Effector memory CD8-positive, alpha-beta T cell (primary cell): ENCODE measurements at places on chromosomes 5 and 9.

GRCh38 chr5:4737868-4738267 is 402.3 kb upstream of the ADAMTS16 start:
- no peak for DNase-seq

GRCh38 chr5:73405691-73406090 is 42.9 kb downstream of the FOXD1 start:
- no peak for DNase-seq

DNA sequence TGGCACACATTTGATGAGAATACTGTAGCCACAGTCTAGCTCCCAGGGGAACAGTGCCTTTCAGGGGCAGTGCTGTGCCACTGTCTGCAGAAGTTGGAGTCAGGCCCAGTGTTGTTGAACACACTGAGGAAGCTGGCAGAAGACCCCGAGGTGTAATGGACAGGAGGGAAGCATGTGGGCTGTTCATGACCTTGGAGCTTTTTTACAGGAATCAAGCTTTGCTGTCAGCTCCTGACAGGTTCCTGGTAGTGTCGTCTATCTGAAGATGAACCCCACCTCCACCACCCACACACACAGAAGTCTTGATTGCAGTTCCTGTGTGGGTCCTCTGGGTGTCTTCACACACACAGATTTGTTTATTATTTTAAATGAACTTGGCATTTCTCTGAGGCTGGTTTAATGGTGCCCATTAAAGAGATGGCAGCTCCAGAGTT is 40.3 kb upstream of the TNFAIP8 start:
- DNase-seq = peak; percentile 39

GRCh38 chr9:127927201-127927987 is 3.2 kb downstream of the PIP5KL1 start:
- no peak for DNase-seq

DNA sequence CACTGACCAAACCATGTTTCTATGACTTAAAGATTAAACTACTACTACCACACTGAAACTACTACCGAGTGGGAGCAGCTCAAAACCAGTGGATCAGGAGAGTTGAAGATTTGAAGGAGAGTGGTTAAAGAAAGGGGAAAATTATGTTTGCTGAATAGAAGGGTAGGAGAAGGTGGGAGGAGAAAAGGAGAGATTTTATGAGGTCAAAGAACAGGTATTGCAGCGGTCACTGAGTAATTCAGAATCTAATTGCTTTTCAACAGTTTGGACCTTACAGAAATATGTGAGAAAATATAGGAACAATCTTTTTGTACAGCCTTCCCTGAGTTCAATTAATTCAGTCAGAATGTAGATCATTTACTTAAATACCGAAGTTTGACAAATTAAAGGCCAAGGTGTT is 24.6 kb downstream of the EDIL3 start:
- no peak for DNase-seq

DNA sequence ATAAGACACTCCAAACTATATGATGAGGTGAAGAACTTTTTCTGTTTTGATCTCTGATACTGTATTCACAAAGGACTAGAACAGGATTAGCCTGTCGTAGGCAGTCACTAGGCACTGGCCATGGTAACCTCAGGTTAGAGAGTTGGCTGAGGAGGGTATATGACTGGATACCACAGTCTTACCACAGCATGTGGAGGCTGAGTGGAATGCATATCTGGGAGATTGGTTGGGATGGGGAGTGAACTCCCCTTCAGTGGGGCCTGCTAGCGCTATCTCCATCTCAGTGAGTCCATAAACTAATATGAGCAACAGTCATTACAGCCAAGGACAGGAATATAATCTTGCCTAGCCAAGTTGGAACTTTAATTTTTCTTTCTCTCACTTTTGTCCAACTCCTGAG is 339.1 kb downstream of the SPATA31D1 start:
- DNase-seq = no peak

- DNase-seq = no peak
Observed at GRCh38 chr9:86962692-86963091, 15.4 kb upstream of the GAS1 start.

GRCh38 chr9:95746408-95747180 is 128.9 kb upstream of the ERCC6L2 start:
- DNase-seq = no peak

GRCh38 chr5:177496070-177496726 is 1.2 kb downstream of the PDLIM7 start:
- DNase-seq = no peak

DNA sequence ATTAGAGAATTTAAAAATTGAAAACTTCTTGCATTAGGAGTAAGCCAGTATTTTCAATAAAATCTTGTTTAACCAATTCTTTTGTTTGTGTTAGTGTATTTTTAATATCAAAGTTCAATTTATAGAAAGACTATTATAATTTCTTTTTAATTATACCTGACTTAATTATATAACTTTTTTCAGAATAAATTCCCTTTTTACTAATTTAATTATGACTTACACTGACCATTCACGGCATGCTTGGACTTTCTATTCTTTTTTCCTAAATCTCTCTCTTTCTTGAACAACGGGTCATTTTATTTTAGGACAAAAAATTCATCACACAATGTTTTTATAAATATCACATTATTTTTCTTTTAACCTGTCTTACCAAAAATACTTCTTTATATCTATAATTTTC is 555.3 kb upstream of the PTGER4 start:
- DNase-seq = no peak

DNA sequence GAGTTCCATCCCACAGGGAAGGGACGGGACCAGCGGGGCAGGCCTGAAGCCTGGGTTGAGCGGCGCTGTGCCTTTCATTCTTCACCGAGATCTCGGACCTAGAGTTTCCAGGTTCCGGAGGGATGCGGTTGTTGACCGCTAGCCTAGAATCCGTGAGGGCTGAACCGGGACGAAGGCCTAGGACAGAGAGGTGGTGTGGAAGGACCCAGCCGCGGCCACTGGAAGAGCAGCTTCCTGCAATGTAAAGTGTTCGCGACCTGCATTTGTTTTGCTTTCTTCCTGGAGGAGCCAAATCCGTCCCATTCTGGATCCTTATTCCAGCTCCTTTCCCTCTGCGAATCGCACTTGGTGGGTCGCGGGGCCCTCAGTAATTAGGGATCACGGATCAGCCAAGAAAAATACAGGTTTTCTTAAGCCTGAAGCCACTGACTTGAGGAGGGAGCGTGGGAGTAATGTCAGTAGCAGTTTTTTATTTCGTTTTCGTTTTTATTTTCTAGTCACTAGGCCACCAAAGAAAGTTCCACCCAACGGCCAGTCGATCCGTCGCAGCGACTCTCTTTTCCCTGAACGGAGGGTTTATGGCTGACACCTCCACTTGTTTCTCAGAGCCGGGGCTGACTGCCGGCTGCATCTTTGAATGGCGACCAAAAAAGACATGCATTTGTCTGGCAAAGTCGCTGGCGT is 48.6 kb downstream of the ANXA2R start:
- no peak for DNase-seq

- DNase-seq = no peak
Observed at GRCh38 chr5:65474130-65474711, 7.5 kb downstream of the ADAMTS6 start.

GRCh38 chr5:135826994-135827671 is 7.3 kb upstream of the SLC25A48 start:
- DNase-seq = no peak

- DNase-seq = no peak
Observed at GRCh38 chr9:17881371-17881770, 302.5 kb downstream of the SH3GL2 start.
